Liver (tissue), 10 donors: ENCODE measurements at places on chromosomes 5 and 9. TPM values are rescaled to one million over a fixed set of nuclear protein-coding genes. Genes with fewer than 3 reads are reported as not detected.

The PCDHGA2 gene
- total RNA-seq: 0.42 TPM

The TNC gene
- total RNA-seq: 6.3 TPM

The ADRA1B gene
- 0.70 TPM for total RNA-seq

DNA sequence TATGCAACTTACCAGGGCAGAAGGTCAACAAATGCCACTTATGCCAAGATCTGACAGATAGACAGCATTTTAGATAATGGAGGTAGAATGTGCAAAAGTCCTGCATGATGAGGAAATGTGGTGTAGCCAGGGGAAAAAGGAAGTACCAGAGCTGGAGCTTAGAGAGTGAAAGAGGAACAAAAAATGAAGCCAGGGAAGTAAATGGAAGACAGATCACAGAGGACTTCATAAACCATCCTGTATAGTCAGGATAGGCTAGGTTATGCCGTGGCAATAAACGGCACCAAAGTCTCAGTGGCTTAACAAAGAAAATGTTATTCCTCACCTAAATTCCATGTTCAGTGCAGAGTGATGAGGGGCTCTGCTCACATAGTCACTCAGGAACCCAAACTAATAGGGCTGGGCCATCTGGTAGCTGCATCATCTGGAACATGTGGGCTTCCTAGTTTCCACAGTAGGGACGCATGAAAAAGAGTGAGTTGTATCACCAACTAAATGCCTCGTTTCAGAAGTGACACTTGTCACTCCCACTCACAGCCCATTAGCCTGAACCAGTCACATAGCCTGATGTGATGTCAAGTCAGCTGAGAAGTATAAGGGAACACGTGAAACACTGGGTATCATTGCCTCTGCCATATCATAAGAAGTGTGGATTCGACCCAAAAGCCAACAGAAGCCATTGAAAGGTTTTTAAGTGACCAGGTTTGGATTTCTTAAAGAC, 70.3 kb downstream of the SH3RF2 start:
- DNase-seq: no peak

GRCh38 chr5:38600329-38601045, 44.0 kb upstream of the LIFR start:
- DNase-seq: no peak

DNA sequence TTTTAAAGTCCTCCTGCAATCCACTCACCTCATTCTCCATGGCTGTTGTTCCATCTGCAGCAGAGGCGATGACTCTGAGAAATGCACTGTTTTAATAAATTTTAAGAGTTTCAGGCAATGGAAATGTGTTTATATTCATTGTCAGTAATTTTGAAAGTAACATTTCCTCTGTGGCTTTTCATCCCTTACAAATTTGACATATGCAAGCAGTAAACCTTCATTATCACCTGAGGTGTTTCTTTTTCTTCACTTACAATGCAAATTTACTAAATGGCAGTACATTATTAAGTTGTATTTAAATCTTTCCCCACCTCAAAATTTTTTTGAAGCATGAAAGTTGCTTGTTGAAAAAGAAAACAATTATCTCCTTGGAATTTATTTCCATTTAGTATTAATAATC, 136.9 kb downstream of the DIRAS2 start:
- DNase-seq: no peak
